Daoy (cell line): ENCODE measurements at places on chromosomes 5 and 9.

DNA sequence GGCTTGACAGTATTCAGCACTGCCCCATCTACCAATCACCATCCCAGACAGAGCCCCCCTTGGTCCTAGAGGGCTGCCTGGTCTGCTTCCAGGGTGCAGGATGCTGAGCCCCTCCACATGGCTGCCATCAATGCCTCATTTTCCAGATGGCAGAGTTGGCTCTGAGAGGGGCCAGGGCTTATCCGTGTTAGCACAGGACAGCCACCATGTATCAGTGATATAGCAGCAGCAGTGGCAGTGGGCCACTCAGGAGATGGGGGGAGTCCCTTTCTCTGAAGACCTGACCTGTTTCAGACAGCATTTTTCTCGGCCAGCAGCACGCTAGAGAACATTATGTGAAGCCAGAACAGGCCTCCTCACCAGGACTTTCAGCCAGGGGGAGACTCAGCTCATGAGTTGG is 1.6 kb upstream of the SMIM32 start:
- no peak for DNase-seq

DNA sequence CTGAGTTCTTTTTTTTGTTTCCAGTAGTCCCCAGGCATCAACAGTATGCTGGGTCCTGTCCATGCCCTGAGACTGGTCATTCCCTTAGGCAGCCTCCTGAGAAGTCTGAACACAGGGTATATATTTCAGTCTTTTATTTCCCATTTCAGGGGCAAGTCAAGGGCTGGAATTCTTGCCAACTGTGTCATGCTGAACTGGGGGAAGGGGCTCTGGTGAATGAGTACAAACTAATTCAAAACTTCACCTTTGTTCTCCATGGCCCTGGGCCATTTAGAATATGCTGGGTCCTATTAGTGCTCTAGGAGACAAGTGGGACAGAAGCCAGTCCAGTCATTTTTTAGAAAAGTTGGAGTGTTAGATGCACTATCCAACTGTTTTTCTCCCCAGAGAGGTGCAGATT is 170.3 kb downstream of the TMC1 start:
- DNase-seq: no peak

DNA sequence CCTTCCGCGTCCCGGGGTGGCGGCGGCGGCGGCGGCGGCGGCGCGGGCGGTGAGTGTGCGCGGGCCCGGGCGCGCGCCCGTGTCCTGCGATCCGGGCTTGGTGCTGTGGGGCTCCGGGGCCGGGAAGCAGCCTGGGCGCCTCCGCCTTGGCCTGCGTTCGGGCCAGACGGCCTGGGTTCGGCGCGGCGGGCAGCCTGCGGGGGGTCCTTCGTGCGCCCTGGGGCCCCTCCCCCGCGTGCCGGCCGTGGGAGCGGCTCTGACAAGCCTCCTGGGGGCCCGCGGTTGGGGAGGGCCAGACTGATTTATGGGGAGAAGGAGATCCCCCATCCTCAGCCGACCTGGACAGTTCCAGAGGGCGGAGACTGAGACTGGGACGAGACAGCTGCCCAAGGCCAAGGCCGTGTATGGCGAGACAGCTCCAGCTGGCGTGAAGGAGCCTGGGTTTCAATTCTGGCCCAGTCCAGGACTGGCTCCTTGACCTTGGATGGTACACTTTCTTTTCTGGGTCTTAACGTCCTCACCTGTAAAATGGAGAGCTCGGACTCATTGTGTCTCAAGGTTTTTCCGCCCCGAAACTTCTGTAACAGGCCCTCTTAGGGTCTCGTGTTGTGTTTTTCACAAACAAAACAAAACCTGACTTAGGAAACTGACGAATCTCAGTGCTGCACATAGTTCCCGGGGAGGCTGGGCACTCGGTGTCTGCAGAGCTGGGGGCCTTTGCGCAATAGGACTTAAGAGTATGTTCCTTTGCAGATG is 603 bp downstream of the TMEM268 start:
- DNase-seq: peak; percentile 77

DNA sequence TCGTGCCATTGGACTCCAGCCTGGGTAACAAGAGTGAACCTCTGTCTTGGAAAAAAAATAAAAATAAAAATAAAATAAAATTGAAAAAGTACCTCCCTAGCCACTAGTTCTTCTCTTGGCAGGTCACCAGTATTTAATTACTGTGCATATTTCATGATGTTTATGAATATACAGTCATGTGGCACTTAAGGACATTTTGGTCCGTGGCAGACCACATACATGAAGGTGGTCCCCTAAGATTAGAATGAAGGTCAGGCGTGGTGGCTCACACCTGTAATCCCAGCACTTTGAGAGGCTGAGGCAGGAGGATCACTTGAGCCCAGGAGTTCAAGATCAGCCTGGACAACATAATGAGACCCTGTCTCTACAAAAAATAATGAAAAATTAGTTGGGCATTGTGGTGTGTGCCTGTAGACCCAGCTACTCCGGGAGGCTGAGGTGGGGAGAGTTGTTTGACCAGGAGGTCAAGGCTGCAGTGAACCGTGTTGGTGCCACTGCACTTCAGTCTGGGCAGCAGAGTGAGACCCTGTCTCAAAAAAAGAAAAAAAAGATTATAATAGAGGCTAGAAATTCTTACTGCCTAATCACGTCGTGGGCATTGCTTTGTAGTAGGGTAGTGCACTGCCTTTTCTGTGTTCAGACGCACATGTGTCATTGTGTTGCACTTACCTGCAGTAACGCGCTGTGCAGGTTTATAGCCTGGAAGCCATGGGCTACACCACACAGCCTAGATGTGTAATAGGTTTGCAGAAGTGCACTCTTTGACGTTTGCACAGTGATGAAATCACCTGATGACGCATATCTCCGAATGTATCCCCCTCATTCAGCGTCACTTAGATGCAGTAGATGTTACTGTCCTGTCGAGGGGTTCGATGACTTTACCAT is 12.8 kb downstream of the EHMT1 start:
- DNase-seq: no peak

DNA sequence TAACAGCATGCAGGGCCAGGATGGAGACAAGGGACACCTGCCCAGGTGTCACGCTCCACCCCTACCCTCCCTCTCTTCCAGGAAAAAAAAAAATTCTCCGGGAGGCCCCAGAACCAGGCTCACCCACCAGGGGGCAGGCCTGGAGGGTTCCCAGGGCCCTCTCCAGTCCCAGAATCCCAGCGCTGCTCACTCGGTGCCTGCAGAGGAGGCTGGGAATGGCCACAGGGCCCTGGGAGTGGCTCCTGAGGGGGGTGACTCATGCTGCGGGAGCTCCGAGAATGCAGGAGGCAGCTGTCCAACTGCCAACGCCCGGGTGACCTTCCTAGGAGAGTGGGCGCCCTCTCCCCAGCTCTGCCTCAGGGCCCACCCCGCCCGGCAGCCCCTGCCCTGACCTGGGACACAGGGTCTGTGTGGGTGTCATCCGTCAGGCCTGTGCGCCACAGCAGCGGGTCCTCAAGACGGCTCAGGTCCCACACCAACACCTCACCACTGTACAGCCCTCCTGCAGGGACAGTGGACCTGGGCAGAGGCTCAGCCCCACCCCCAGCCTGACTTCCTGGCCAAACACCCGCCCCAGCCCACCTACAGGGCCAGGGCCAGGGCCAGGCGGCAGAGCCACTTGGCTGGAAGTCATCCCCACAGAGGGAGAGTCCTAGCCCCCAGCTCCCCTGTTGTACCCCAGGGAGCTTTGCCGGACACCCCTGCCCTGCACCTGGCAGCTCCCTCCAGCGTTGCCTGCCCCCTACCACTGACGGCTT is 21.2 kb downstream of the DYNC2I2 start:
- peak; percentile 99 for DNase-seq

- no peak for DNase-seq
Measured at GRCh38 chr9:126112135-126112720, 214.4 kb upstream of the MVB12B start.

- DNase-seq: no peak
Measured at GRCh38 chr9:88993871-88994460, 2.7 kb downstream of the S1PR3 start.

DNA sequence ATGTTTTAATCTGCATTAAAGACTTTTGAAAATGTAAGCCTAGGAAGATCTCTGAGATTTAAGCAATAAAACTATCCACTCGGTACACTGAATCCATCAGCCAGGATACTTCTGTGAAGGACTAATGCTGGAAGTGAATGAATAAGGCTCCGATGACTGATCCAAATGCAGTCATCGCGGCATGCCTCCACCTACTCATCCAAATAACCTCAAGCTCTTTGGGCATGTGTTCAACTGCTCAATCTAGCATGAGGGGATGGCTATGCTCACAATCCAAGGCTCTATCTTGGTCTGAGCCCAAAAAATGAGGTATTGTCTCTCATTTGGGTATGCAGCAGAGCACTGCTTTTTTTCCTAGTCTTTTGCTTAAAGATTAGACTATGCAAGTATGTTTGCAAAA is 19.2 kb downstream of the MARCHF3 start:
- peak; percentile 91 for DNase-seq

DNA sequence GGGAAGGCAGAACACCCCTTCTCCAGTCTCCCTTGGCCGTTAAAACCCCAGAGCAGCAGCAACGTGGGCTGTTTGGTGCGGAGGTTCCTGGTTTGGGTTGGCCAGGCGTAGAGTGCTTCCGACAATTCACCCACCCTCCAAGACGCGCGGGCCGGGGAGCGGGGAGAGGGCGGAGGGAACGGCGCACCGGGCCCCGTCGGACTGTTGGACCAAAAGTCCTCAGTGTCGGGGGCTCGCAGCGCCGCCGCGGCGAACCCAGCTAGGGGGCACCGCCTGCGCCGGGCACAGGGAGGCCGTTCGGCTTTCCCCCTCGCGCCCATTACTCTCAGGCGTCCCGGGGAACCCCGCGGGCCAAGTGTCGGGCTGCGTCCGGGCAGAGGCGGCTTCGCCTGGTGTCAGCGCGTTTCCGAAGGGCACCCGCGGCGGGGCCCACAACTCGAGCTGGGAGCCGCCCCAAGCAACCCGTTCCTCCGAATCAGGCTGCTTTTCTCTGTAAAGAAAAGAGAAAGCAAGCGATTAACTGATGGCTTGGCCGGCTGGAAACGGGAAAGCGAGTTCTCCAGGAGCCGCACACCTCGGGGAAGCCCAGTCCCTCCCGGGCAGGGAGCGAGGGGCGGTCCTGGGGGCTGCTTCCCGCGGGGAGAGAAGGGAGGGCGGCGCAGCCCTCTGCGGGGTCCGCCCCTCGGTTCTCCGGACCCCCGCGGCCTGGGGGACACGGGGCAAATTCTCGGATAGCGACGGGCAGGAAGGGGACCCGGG is 145.5 kb downstream of the ERCC6L2 start:
- peak; percentile 45 for DNase-seq

DNA sequence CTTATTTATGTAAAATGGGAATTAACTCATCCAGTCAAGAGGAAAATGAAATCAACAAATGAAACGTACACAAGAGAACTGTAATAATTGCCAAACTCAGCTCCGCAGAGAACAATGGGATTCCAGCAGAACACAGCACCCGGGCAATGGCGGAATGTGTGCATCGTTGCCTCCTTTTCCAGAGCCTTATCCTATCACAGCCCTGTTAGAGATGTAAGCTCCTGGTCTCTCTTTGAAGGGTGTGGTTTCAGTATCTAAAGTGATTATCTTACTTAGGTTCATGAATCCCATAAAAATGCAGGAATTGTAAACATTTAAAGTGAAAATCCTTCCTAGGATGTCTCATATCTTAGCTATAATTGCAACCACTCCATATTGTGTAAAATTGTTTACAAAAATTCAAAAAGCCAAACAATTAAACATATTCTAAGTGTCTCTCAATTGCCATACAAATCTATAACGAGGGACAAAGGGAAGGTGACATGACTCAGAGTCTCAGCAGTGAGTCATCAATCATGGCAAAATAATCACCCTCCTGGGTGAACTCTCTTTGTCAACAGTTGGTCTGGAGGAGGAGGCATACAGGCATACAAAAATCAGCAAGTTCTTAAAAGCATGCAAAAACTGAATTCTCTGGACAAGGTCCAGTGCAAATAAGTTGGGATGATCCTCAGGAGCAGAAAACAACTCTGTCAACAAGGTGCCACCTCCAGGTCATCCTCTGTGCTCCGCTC is 22.6 kb downstream of the SEMA5A start:
- DNase-seq: no peak

DNA sequence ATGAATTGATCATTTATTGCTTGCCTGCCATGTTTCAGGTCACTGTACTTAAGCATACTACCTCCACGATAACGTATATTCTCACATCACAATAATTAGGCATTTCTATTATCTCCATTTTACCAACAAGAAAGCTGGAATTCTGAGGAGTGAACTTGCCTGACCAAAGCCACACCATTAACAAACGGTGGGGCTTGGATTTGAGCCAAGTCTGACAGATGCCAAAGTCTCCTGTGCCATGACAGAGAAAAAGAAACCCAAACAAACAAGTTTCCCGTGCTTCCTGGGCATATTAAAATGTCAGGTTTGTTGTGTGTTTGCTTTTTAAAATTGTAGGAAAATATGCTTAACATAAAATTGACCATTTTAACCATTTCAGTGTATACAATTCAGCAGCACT is 40.8 kb upstream of the KCNV2 start:
- peak; percentile 41 for DNase-seq

GRCh38 chr9:135480071-135480939 is 723 bp downstream of the PPP1R26 start:
- peak; percentile 67 for DNase-seq

GRCh38 chr9:10146517-10147331 is 466.1 kb downstream of the PTPRD start:
- DNase-seq: no peak

- DNase-seq: no peak
Measured at GRCh38 chr5:62342476-62342837, 36.5 kb downstream of the KIF2A start.

- DNase-seq: no peak
Measured at GRCh38 chr5:158464383-158464782, 605.4 kb upstream of the CLINT1 start.

- DNase-seq: no peak
Measured at GRCh38 chr5:115050866-115051265, 118.8 kb downstream of the TRIM36 start.

GRCh38 chr5:32029261-32029660 is 144.9 kb downstream of the GOLPH3 start:
- DNase-seq: no peak

DNA sequence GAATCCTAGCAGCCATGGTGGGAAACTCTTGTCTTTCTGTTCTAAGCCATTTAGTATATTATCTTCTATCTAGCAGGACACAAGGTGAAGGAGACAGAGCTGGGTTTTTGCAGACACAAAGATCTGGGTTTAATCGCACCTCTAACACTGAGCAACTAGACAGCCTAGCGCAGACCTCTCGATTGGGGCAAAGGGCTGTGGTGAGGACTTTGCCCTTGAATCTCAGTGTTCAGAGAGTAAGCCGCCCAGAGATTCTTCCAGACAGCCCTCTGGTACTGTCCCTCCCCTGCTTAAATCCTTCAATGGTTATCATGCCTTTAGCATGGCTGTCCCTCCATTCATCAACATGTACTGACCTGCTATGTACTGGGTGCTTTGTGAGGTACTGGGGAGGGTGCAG is 128.1 kb downstream of the CRB2 start:
- no peak for DNase-seq
